ENCODE measurements at places on chromosomes 2 and 18. TPM values are rescaled to one million over a fixed set of nuclear protein-coding genes. Genes with fewer than 3 reads are reported as not detected.

Gene RBM44
- total RNA-seq = 0.19 TPM

Gene BUB1
- total RNA-seq = 49.5 TPM

Gene EMILIN1
- total RNA-seq = 137 TPM

Gene TLX2
- total RNA-seq = under 0.01 TPM

Gene LIPG
- 48.9 TPM for total RNA-seq

Gene NIFK
- total RNA-seq = 64.8 TPM

Gene NBEAL1
- total RNA-seq = 98.9 TPM

Gene TBC1D8
- total RNA-seq = 5.8 TPM

Gene SERPINB12
- not detected for total RNA-seq

Gene ARHGEF4
- 0.58 TPM for total RNA-seq

Gene HDHD2
- total RNA-seq = 14.7 TPM

Gene REG1B
- total RNA-seq = not detected

Gene CIDEA
- 0.58 TPM for total RNA-seq

Gene COX7A2L
- 232 TPM for total RNA-seq

Gene KCNG3
- not detected for total RNA-seq

Gene ALPI
- total RNA-seq = not detected

Gene POTEE
- total RNA-seq = not detected

Gene FAM237A
- total RNA-seq = not detected

Gene INHBB
- total RNA-seq = 0.85 TPM

Gene ITGB6
- 0.19 TPM for total RNA-seq

Gene C2orf78
- total RNA-seq = not detected

Gene RAB6C
- total RNA-seq = under 0.01 TPM

Gene TMEM169
- total RNA-seq = 0.28 TPM

Gene NEURL3
- total RNA-seq = not detected

Gene GKN2
- total RNA-seq = not detected

Gene FN1
- total RNA-seq = 5,379 TPM

Gene AFF3
- 2.0 TPM for total RNA-seq

Gene ZNG1B
- 25.9 TPM for total RNA-seq

Gene SALL3
- under 0.01 TPM for total RNA-seq

Gene E2F6
- 8.7 TPM for total RNA-seq

Gene CRYGC
- total RNA-seq = not detected

Gene MYO1B
- total RNA-seq = 418 TPM

Gene GPBAR1
- total RNA-seq = 0.19 TPM

Gene PRKAG3
- under 0.01 TPM for total RNA-seq

Gene ACSL3
- total RNA-seq = 124 TPM

Gene OSR1
- total RNA-seq = 21.4 TPM

Gene NT5C1B
- total RNA-seq = not detected

Gene SERPINB11
- not detected for total RNA-seq

Gene CLEC4F
- not detected for total RNA-seq

Gene POTEF
- total RNA-seq = not detected

Gene SETBP1
- 1.3 TPM for total RNA-seq

Gene SPP2
- not detected for total RNA-seq

Gene SLC5A7
- not detected for total RNA-seq

Gene AGXT
- total RNA-seq = not detected

Gene FHL2
- total RNA-seq = 247 TPM

Gene TIMM21
- total RNA-seq = 63.6 TPM

Gene NPHP1
- 5.6 TPM for total RNA-seq

Gene ARID5A
- total RNA-seq = 2.7 TPM

Gene TWIST2
- 13.4 TPM for total RNA-seq

Gene SCTR
- not detected for total RNA-seq

Gene MEP1B
- not detected for total RNA-seq

Gene TRABD2A
- total RNA-seq = 2.5 TPM
